ENCODE measurements at places on chromosomes 16 and 17.

DNA sequence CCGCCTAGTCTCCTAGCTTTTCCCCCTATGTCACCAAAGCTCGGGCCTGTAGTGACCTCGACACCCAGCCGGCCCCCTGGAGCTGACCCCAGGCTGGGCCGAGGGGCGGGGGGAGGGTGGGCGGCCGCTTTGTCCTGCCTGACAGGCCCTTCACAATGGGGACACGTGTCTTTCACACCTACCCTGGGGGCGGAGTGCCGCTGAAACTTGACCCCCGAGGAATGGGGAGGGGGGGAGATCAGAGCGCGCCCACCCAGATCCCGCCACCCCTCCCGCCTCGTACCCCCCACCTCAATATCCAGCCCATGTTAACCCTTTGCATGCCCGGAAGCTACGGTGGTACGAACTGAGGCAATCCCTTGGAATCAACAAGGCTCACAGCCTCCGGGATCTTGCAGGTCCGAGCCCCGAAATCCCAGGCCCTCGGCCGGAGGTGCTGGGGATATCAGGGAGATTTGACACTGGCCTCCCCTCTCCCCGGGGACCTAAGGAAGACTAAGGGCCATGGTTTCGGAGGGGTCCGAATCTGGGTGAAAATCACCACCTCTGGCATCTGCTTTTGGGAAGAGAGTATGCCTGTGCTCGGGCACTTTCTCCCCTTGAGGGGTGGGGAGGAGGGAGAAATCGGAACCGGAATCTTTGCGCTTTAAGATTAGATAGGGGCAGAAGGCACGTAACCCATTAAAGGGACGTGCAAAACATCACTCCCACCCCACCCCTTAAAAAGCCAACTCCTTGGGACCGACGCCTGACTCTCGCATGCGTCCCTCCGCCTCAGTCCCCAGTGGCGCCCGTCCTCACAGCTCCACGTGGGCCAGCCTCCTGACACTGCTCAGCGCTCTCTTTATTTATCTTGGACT, 2.6 kb downstream of the NOG start:
- DNase-seq, result no peak

GRCh38 chr16:53059672-53060071, 4.9 kb downstream of the CHD9 start:
- DNase-seq, result no peak

- DNase-seq, result no peak
Measured at GRCh38 chr17:44207743-44208142, 8.1 kb upstream of the ATXN7L3 start.

GRCh38 chr16:70572050-70572925, 48.7 kb downstream of the SF3B3 start:
- no peak for DNase-seq

GRCh38 chr17:75392559-75392958, 12.9 kb downstream of the GRB2 start:
- no peak for DNase-seq

GRCh38 chr17:60036796-60037677, 41.7 kb downstream of the HEATR6 start:
- DNase-seq, result no peak

- DNase-seq, result no peak
Measured at GRCh38 chr16:81175325-81175891, 63.1 kb upstream of the BCO1 start.

DNA sequence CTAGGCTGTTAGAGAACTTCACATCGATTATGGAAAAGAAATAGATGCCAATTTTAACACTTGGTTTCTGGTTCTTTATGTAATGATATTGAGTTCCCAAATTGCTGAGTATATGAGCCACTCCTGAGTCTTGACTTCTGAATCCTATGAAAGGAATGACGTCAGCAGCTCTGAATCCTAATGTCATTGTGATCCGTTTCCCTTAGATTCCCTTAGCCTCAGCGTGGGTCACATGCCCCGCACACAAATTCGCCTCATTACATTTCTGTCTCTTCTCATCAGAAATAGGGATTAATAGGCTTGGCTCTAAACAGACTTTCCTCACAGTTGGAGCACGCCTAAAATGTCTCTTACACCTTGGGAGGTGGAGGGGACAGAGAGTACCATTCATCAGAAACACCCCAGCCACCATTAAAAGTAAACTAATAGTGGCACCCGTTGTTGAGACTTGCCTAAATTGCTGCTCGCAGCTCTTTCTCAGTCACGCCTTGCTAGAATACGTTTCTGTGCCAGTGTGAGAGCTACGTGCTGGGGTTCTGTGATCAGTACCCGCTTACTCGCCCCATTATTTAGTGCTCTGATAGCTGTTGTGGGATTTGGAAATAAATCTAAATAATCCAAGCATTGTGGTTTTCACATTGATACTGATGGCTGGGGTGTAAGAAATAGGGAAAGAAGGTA, 7.1 kb downstream of the MRM3 start:
- DNase-seq, result no peak
